Glutamatergic neuron (in vitro differentiated cells): ENCODE measurements at places on chromosomes 7 and 10. TPM values are rescaled to one million over a fixed set of nuclear protein-coding genes. Genes with fewer than 3 reads are reported as not detected.
A peak's percentile ranks its signal among the peaks of the same experiment; 100 is the strongest.

The GPR158 gene
- total RNA-seq, result 2.6 TPM

The ACBD7 gene
- 1.5 TPM for total RNA-seq

The VPS50 gene
- 31.7 TPM for total RNA-seq

The AEBP1 gene
- 35.4 TPM for total RNA-seq

The SLC12A9 gene
- 36.7 TPM for total RNA-seq

- H3K4me1 ChIP-seq, result peaks cover 9% of the 10 kb centered on the region
- DNase-seq, result peak; percentile 26
- H3K27me3 ChIP-seq, result no peaks in the 10 kb centered on the region
- H3K36me3 ChIP-seq, result peaks cover 5% of the 10 kb centered on the region
These were observed 768.8 kb downstream of the GRM8 start for GRCh38 chr7:126483972-126484371.

DNA sequence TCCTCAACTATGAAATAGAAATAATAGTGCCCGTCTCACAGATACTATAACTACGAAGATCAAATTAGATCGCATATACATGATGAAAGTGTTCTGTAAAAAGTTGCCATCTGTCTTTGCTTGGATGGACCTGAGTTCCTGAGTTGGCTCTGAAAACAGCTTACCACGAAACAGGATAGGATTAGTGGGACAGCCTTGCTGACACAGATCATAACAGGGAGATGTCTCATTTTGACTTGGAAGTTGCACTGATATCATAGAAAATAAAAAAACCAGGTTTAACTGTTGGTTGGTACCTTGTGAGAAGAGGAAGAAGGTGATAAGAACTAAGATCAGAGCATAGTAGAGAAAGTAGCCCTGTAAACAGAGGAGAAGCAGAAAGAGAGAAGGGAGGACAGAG, 79.3 kb upstream of the AGBL3 start:
- DNase-seq, result no peak
- H3K27ac ChIP-seq, result no peak overlapping the region

DNA sequence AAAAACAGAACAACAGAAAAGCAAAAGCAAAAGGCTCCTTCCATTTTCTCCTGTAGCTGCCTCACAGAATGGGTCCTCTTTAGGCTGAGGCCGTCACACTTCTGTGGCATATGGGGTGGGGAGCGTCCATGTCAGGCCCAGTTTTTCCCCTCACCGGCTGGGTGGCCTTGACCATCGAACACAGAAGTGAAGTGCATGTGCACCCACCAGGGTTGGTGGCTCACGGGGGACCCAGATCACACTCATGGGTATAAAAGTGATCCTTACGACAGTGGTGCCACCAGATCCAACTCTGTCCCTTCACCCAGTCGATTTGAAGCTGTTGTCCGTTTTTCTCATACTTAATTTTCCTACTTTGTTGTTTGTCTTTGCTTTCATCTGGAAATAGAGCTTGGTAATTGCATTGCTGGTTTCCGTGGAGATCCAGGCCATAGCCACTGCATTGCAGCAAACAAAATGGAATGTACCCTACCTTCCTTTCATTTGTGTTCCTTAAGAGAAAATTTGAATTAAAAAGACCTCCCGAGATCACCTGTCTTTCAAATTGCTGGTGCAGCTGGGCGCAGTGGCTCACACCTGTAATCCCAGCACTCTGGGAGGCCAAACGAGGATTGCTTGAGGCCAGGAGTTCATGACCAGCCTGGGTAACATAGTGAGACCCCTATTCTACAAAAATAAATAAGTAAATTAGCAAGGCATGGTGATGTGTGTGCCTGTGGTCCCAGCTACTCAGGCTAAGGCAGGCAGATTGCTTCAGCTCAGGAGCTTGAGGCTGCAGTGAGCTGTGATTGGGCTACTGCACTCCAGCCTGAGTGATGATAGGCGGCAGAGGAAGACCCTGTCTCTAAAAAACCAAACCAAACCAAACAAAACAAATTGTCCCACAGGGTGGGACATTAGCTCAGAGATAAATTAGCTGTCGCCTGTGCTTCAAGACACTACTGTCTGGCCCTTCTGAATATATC, 10.7 kb upstream of the GJD4 start:
- no peak for DNase-seq
- peaks cover 6% of the 10 kb centered on the region for H3K27me3 ChIP-seq

GRCh38 chr10:15433850-15434537, 62.9 kb upstream of the FAM171A1 start:
- peak overlapping the region; percentile 46 for H3K4me3 ChIP-seq
- H3K27ac ChIP-seq, result peak overlapping the region; percentile 14
- H3K4me1 ChIP-seq, result peaks cover 5% of the 10 kb centered on the region
- H3K27me3 ChIP-seq, result no peaks in the 10 kb centered on the region

DNA sequence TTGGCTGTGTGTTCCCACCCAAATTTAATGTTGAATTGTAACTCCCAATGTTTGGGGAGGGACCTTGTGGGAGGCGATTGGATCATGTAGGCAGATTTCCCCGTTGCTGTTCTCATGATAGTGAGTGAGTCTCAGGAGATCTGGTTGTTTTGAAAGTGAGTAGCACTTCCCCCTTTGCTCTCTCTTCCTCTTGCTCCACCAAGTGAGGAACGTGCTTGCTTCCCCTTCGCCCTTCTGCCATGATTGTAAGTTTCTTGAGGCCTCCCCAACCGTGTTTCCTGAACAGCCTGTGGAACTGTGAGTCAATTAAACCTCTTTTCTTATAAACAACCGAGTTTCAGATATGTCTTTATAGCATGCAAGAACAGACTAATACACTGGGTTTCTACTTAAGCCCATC, 176.3 kb downstream of the CDK14 start:
- no peak overlapping the region for H3K27ac ChIP-seq
- H3K36me3 ChIP-seq, result peaks cover 12% of the 10 kb centered on the region
- no peak overlapping the region for H3K4me3 ChIP-seq
- H3K27me3 ChIP-seq, result peaks cover 8% of the 10 kb centered on the region

DNA sequence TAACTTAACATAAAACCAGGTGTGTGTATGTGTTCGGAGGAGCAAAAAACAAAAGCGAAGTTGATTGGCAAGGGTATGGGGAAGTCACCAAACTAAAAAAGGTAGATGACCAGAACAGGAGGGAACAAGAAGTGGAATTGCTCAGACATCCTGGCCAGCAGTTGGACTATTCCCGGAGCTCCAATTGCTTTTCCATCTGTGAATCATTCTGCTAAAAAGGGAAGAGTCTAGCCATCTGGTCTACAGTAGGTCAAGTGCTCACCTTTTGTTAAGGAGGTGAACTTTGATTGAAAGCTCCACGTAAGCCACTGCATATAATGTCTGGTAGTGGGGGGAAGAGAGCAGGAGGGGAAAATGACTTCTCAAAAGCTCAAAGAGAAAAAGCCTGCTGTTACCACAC, 50.0 kb upstream of the BET1 start:
- H3K4me1 ChIP-seq, result peaks cover 19% of the 10 kb centered on the region
- no peak for DNase-seq
- H3K27me3 ChIP-seq, result peaks cover 2% of the 10 kb centered on the region
- peak overlapping the region; percentile 66 for H3K4me3 ChIP-seq

GRCh38 chr10:36888925-36889573, 236.3 kb upstream of the ANKRD30A start:
- peak; percentile 83 for DNase-seq
- H3K27me3 ChIP-seq, result peaks cover 2% of the 10 kb centered on the region
- H3K27ac ChIP-seq, result no peak overlapping the region
- H3K4me1 ChIP-seq, result peaks cover 2% of the 10 kb centered on the region

DNA sequence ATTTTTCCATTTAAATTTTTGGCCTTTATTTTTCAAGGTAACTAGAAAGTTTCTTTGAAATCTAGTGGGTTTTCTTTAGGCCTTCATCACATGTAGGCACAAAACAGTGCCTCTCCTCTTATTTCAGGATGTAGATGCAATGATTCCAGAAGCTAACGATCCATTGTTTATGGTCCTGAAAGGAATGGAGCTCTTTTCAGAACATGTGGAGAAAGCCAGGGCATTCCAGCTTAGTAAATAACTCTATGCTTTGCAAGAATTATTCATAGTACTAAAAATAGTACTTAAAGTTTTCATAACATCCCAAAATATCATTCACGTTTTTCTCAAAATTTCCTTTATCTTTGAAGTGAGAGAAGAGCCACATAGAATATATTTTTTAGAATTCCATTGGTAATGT, 91.3 kb downstream of the DYNC1I1 start:
- no peaks in the 10 kb centered on the region for H3K27me3 ChIP-seq
- H3K4me1 ChIP-seq, result no peaks in the 10 kb centered on the region
- H3K36me3 ChIP-seq, result peaks cover 12% of the 10 kb centered on the region
- no peak for DNase-seq

- H3K27ac ChIP-seq, result no peak overlapping the region
- peaks cover 10% of the 10 kb centered on the region for H3K36me3 ChIP-seq
- DNase-seq, result no peak
- no peaks in the 10 kb centered on the region for H3K27me3 ChIP-seq
These were observed 1239.3 kb downstream of the SORCS1 start for GRCh38 chr10:105925045-105925785.

GRCh38 chr10:36175954-36176353, 533.9 kb upstream of the FZD8 start:
- no peak overlapping the region for H3K4me3 ChIP-seq
- peak overlapping the region; percentile 15 for H3K27ac ChIP-seq
- no peaks in the 10 kb centered on the region for H3K36me3 ChIP-seq
- peaks cover 11% of the 10 kb centered on the region for H3K4me1 ChIP-seq
- H3K27me3 ChIP-seq, result peaks cover 5% of the 10 kb centered on the region
